ENCODE measurements at places on chromosomes 2 and 18. TPM values are rescaled to one million over a fixed set of nuclear protein-coding genes. Genes with fewer than 3 reads are reported as not detected.

Gene IL36A
- total RNA-seq: not detected

GRCh38 chr2:118112771-118113334 lies 24.6 kb downstream of the INSIG2 start:
- no peaks in the 10 kb centered on the region for H3K4me1 ChIP-seq
- no peaks in the 10 kb centered on the region for H3K27me3 ChIP-seq
- no peak for DNase-seq
- H3K27ac ChIP-seq: no peak overlapping the region
- no peak overlapping the region for H3K4me3 ChIP-seq
- peaks cover 4% of the 10 kb centered on the region for H3K36me3 ChIP-seq

DNA sequence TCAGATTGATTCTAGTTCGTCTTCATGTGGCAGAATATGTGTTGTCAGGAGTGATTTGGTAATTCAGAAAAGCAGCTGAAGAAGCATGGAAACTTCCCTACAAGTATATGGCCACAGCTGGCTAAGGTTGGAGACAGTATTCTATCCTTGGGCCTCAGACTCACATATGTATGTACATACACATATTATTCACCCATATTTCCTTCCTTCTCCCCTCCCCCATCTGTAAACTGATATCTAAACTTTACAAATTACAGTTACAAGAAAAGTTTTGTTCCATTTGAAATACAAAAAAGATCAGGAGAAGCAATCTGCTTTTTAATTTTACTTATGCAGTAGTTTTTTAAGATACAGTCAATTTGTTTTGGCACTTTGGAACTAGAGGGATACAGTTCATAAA lies 3.1 kb downstream of the SP3 start:
- peak overlapping the region; percentile 98 for H3K27ac ChIP-seq
- H3K4me3 ChIP-seq: peak overlapping the region; percentile 96
- peaks cover 2% of the 10 kb centered on the region for H3K36me3 ChIP-seq
- H3K27me3 ChIP-seq: no peaks in the 10 kb centered on the region

- no peak for DNase-seq
- H3K36me3 ChIP-seq: no peaks in the 10 kb centered on the region
- H3K27me3 ChIP-seq: no peaks in the 10 kb centered on the region
- no peak overlapping the region for H3K4me3 ChIP-seq
- no peak overlapping the region for H3K27ac ChIP-seq
Observed at GRCh38 chr2:149363958-149364357, 33.6 kb downstream of the LYPD6 start.

- H3K27me3 ChIP-seq: no peaks in the 10 kb centered on the region
- no peaks in the 10 kb centered on the region for H3K36me3 ChIP-seq
- H3K4me1 ChIP-seq: peaks cover 9% of the 10 kb centered on the region
- H3K27ac ChIP-seq: no peak overlapping the region
- no peak overlapping the region for H3K4me3 ChIP-seq
Observed at GRCh38 chr2:1553671-1554295, 140.5 kb downstream of the TPO start.

DNA sequence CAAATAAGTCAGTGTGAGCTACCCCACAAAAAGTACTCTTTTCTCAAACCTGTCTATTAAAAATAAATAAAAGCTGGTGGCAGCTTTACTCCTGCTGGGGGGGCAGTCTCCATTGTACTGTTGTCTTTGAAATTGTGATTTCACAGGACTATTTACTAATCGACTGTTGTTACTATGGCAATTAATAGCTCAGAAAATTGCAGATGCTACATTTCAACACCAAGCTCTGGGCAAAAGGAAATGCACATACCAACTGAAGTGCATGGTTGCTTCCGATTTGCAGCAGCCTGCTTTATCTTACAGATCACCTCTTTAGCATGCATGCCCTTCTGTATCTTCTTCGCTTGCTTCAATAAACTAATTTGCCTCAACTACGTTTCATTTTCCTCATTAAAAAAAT lies 117.6 kb upstream of the DAPL1 start:
- H3K4me3 ChIP-seq: no peak overlapping the region
- no peaks in the 10 kb centered on the region for H3K27me3 ChIP-seq
- H3K4me1 ChIP-seq: no peaks in the 10 kb centered on the region
- H3K27ac ChIP-seq: no peak overlapping the region

DNA sequence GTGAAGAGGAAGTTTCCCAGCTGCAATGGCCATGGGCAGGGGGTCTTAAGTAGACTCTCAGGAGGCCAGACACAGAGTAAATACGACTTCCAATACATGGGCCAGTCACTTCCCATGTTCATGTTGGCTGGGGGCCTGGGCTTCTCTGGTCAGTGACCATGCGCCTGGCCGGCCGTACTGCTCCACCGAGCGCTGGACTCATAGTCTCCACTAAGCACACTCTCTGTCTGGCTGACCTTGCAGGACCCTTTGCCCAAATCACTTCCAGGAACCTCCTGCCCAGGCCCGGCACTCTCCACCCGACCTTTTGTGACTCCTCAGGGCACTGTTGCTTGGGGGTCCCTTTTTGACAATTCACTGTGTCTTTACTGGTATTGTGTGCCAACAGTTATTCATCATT lies 69.3 kb downstream of the SOWAHC start:
- no peak for DNase-seq
- no peaks in the 10 kb centered on the region for H3K36me3 ChIP-seq
- H3K27me3 ChIP-seq: no peaks in the 10 kb centered on the region
- H3K27ac ChIP-seq: no peak overlapping the region

DNA sequence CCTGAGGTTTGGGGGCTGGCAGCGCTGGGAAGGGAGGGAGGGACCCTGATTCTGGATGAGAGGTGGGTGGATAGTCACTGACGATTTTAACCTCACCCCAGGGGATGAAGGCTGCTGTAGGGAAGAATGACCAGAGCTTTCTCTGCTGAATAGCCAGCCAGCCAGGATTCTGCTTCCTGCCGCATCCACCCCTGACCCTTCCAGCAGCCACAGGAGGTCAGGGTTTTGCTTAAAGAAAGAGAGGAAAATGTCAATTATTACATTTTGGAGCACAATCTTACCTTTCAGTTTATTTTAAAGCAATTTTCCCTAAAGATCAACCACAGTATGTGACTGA lies 217.7 kb downstream of the GBX2 start:
- no peak overlapping the region for H3K4me3 ChIP-seq
- no peaks in the 10 kb centered on the region for H3K4me1 ChIP-seq
- H3K27me3 ChIP-seq: no peaks in the 10 kb centered on the region
- H3K36me3 ChIP-seq: no peaks in the 10 kb centered on the region
- DNase-seq: no peak

DNA sequence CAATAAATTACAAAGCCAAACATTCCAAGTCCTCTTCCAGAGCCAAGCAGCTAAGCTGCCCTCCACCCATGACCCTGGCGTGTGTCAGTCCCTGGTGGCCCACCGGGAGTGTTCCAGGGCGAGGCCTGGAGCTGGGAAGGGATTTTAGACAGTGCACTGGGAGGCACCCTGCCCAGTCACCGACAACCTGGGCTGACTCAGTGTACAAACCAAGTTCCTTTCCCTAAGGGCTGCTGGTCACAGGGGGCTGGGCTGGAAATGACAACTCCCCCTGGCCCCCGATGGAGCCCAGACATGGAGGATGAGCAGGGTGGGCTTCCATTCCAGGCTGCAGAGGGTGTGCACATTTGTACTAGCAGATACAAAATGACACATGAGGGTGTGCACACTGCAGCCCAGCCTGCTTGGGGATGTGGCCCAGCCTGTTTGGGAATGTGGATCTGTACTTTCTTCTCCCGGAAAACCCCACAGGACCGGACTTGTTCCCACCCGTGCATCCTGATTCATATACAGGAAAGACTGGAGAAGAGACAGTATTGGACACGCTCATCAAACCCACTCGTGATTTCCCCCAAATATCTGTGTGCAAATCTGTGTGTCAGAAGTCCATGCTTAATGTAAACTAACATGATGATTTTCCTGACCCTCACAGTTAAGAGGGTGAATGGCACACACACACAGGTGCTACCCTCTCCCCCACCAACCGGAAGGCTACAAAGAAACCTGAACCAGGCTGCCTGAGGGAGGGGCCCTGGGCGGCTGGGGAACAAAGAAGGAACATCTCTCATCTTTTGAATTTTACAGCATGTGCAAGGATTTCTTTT lies 58.9 kb downstream of the NDUFA10 start:
- no peak for DNase-seq
- no peaks in the 10 kb centered on the region for H3K27me3 ChIP-seq
- H3K36me3 ChIP-seq: peaks cover 72% of the 10 kb centered on the region
- no peaks in the 10 kb centered on the region for H3K4me1 ChIP-seq

- DNase-seq: no peak
- H3K4me1 ChIP-seq: no peaks in the 10 kb centered on the region
- H3K27me3 ChIP-seq: no peaks in the 10 kb centered on the region
- H3K4me3 ChIP-seq: no peak overlapping the region
- H3K36me3 ChIP-seq: no peaks in the 10 kb centered on the region
Observed at GRCh38 chr2:132387126-132387525, 29.5 kb upstream of the GPR39 start.

Measured in B cell (primary cell).